NCI-H1048 (cell line): ENCODE measurements at places on chromosomes 12 and 14.

DNA sequence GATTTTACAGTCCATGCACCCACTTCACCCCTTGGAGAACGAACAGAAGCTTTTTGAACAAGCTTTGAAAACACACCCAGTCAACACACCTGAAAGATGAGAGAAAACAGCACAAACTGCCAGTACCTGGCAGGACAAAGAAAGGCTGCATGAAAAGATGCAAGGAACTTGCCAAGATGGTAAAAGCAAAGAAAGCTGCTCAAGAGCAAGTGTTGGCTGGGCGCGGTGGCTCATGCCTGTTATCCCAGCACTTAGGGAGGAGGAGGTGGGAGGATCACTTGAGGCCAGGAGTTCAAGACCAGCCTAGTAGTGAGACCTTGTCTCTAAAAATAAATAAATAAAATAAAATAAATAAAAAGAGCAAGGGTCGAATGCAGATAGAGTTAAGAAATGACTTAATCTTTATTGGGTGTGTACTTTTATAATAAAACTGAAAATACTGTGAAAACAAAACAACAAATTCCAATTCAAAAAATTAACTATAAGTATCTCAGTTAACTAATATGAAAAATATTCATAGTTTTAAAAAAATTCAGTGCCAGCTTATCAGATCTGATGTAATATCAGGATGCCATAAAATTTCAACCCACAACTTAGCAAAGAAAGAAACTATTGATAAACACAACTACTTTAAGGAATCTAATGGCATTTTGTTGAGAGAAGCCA, 59.2 kb downstream of the HECTD4 start:
- DNase-seq = no peak

DNA sequence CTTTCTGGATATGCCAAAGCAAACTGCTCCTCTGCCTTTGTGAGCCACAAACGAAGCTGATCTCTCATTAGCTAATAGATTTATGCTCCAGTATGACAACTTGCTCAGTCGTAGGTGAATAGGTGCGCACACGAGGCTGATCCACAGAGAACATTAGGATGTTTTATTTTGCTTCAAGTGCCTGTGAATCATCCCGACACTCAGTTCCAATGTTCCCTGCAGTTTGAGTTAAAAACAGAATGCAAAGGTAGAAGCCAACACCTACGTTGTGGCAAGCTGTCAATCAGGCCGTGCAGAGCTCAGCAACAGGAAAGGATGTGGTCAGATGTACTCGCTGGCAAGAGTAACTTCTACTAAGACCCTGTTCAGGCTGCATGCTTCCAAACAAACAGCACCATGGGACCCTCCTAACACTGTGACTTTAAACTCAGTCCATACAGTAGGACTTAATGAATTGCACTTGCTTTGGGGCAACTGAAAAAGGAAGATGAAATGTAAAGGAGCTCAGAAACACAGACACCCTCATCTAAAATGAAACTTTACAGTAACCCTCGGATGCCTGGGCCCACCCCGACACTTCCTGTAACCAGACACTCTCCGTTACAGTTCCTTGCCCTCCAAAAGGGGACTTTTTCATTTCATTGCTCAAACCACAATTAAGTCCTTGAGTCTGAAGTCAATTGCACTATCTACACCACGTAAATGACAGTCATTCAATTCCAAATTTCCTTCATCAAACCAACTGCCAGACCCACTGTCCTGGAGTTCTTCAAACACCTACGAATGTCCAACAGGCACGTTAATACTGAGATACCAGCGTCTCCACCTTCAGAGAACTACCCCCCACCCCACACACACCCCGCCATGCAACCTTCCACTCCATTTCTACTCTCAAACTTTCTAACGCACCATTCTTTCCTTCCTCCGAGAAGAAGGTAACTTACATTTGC, 1.6 kb downstream of the CCDC88C start:
- DNase-seq = no peak

DNA sequence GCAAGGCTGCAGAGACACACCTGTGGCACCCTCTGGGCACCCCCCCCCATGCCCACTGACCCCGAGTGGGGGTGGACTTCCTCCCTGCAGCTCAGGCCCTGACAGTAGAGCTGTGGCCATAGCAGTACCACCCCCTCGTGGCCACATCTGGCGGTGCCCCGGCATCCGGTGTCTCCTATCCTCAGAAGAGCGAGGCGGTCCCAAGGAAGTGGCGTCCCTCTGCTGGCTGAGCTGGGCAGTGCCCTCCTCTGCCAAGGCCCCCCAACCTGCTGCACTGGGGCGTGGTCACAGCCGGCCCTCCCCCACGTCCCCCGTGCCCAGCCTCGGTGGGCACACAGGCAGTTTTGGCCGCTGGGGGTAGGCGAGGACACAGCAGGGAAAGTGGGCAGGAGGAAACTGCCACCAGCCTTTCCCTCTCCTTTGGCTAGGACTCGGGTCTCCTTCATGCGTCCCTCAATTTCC, 6.0 kb upstream of the SLC6A12 start:
- peak; percentile 26 for DNase-seq

DNA sequence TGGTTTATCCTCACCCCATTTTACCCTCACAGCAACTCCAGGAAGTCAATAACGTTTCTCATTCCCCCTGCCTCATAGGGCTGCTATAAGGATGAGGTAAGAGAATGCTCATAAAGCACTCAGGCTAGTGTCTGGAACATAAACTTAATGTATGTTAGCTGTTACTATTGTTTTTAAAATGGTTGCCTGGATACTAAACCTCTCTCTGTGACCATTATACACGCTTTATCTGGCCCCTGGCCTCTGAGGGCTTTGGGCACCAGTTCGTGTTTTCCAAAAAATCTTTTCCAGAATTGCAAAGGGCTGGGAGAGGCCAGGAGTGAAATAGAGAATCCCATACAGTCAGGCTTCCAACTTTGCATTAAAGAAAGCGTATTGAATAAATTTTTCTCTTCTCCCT, 113.9 kb downstream of the KTN1 start:
- no peak for DNase-seq

GRCh38 chr14:80946187-80946586, 4.6 kb upstream of the CEP128 start:
- no peak for DNase-seq

DNA sequence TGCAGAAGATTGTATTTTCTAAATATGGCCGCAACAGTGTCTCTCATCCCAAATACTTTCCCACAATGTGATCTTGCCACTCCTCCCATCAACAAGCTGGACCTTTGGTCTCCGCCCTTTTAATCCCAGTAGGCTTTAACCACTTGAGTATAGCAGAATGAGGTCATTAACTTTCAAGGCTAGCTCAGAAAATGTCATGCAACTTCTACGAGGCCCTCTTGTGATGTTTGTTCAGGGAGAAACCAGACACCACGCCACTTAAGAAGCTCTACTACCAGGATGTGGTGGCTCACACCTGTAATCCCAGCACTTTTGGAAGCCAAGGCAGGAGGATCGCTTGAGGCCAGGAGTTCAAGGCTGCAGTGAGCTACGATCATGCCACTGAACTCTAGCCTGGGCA, 20.1 kb upstream of the OR6J1 start:
- no peak for DNase-seq

GRCh38 chr12:132215299-132215989, 71.2 kb downstream of the NOC4L start:
- no peak for DNase-seq

DNA sequence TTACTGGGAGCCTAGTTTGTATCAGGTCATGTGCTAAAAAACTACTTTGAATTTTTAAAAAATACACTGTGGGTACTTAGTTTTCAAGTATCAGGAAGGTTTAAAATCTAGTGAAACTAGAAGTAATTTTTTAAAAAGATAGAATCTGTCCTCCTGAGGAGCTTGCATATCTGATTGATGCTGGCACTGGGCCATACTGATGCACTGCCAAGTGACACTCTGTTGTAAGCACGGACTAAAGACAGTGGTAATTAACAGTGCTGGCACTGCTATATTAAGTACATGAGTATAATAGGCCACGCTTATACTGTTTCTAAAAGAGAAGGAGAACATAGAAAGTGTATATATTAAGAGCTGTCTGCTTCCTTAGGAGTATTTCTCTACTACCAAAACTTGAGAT, 10.0 kb upstream of the TBC1D30 start:
- no peak for DNase-seq

GRCh38 chr12:124603831-124604251, 36.4 kb upstream of the NCOR2 start:
- no peak for DNase-seq

DNA sequence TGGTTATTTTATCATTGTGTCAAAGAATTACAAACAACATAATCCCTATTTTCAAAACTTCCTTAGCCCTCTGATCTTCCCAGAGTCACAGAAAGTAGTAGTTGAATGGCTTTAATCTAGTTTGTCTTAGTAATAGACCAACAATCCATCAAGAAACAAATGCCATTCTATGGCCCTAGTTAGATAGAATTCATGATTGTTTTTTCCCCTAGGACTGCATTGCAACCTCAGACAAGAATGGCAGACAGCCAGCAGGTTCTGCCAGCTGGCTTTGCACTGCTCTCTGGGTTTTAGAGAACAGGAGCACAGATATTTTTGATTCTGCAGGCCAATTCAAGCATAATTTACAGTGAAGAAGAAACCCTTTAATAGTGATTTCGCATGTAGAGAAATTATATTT, 33.8 kb downstream of the SYT1 start:
- no peak for DNase-seq

GRCh38 chr14:51504669-51505068, 147.0 kb upstream of the FRMD6 start:
- no peak for DNase-seq

DNA sequence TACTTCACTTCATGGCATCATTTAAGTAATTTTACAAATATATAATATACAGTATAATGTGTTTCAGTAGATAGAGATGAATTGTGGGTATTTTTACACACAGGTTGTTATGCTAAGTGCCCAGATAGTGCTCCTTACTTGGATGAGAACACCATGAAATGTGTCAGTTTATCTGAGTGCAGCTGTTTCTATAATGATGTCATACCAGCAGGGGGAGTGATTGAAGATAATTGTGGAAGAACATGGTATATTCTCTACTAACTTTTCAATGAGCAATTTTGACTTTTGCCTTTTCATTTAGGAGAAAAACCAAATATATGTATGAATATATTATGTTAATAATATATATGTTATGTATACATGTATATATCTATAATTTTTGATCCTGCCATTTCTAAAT, 221.6 kb downstream of the LRRK2 start:
- DNase-seq = no peak

GRCh38 chr12:234019-234418, 20.1 kb upstream of the SLC6A12 start:
- DNase-seq = no peak

- DNase-seq = no peak
These were observed 830 bp downstream of the PPP4R3A start for GRCh38 chr14:91509083-91509877.

DNA sequence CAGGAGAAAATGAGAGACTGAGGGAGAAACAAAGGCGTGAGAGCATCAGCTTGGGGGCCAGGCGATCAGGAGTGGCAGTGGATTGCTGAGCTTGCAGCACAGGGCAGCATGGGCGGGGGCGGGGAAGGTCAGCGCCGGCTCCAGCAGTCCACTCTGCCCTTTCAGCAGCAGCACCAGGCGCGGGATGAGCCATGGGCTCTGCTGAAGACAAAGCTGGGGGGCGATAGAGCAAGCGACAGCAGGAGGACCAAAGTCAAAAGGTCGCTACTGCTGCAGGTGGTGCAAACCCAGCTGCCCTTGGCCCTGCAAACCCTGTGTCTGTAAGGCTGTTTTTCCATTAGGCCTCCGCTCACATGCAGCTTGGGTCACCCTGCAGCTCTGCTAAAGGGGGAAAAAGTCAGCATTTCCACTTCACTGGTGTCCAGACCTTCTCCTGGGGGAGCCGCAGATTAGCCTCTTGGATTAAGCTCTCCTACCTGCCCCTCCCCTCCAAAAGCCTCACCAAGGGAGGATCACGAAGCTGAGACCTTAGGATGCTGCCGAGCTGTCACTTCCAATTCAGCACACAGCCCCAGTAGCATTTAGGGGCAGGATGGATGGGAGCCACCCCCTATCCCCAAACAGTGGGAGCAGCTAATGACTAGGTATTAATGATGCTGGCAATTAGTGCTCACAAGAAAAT, 204.8 kb downstream of the DPF3 start:
- DNase-seq = no peak

DNA sequence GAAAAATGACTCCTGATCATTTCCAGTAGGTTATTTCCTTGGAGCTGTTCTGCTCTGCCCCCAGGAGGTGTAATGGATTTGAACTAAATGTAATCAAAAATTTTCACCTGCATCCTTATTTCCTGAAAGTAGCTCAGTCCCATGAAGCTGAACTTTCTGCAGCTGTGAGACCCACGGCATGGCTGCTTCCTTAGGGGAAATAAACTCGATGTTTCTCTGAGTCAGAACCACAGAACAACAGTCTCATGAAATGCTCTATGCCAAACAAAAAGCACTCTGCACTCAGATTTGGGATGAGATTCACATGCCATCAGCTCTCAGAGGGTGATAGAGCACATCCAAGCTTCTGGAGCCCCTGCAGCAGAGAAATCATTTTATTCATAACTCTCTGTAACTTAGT, 224.1 kb upstream of the PLEKHG7 start:
- no peak for DNase-seq

DNA sequence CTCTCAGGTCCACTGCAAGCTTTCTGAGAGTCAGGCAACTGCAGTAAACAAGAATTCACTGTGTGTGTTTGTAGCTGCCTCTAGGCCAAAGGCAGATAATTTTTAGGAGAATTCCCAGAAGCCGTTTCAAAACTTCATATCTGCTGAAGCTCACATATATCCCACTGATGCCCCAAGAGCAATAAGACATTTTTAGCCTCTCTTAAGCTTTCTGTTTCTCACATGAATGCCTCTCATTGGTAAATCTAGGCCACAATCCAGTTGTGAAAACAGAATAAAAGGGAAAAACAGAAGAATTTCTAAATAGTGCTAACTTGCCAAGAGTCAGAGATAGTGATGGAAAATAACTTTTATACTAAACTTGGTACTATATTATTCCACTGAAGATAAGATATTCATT, 48.5 kb upstream of the LIN7A start:
- DNase-seq = no peak

GRCh38 chr12:68119724-68120211, 39.8 kb downstream of the IFNG start:
- no peak for DNase-seq

GRCh38 chr14:104877066-104877805, 12.2 kb downstream of the CEP170B start:
- no peak for DNase-seq

GRCh38 chr14:54550514-54550913, 16.4 kb upstream of the SAMD4A start:
- DNase-seq = no peak

DNA sequence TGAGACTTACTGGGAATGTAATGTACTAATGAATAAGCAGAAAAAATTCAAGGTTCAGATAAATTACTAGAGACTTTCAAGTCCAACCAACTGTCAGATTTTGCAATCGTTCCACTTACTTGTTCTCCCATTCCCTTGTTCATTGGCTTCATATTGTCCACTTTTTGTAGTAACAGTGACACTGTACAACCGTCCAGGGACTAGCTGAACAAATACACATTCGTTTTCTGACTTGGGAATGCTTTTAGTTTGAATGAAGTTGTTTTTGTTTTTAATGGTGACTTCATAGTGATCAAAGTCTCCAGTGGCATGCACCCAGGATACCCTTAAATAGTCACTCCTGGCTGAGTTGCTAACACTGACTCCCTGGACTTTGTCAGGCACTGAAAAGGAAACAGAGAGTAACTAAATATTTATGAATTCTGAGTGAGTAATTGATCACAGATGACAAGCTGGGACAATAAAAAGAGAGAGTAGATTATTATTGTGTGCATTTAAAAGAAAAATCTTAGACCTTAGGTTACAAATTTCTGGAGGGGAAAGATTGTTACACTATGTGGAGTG, 65.4 kb downstream of the PTPRB start:
- no peak for DNase-seq
